T1000 (cell line): ENCODE measurements at places on chromosomes 6 and 20.

- DNase-seq = no peak
Measured at GRCh38 chr6:117168296-117169063, 96.9 kb upstream of the VGLL2 start.

- no peak for DNase-seq
Measured at GRCh38 chr6:71383901-71384489, 95.4 kb downstream of the OGFRL1 start.

- no peak for DNase-seq
Measured at GRCh38 chr20:54292185-54292584, 84.3 kb downstream of the PFDN4 start.

- no peak for DNase-seq
Measured at GRCh38 chr20:44423480-44423879, 52.2 kb upstream of the TTPAL start.

DNA sequence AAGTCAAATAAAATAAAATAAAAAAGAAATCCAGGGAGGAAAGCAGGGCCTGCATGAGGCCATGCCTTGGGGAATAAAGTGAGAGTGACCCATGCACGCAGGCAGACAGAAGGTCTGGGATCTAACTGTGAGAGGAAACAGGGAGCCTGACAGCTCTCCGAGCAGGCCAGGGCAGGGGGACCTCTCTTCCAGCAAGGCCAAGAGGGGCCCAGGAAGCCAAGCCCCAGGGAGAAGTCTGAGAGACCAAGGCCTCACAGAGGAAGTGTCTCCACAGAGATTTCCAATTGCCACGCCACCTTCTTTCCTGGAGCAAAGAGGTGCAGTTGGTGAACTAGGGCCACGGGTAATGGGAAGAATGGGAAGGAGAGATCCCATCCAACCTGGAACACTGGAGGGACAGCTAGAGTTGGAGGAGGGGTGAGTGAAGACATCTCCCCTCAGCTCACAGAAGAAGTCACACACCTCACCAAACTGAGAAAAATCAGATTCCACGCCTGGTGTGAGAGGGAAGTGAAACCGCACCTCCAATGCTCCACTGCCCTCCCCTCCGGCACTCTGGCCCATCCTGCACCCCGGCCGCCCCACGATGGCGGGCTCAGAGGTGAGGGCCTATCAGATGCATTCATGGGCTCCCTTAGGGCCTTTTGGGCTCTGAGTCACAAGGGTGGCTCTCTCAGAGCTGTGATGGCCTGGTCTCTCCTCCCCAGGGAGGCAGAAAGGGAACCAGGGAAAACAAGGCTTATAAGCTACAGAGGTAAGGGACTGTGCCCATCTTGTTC is 25.1 kb upstream of the TAF8 start:
- no peak for DNase-seq

DNA sequence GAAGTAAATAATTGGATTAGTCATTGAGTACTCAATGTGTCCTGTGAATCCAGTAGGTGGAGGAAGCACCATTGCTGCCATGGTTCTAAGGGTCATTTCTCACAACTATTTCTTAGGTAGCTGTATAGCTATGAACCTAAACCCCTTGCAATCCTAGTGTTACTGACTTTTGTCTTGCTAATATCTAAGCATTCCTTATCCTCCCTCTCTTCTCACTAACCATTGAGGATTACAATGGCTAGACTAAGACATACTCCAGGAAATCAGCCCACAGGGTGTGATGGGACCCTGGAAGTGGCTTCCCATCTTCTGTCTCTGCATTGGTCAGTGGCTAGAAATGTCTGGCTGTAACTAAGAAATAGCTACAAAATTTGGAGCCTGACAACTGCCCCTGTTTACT is 27.3 kb upstream of the FOXA2 start:
- DNase-seq = no peak

DNA sequence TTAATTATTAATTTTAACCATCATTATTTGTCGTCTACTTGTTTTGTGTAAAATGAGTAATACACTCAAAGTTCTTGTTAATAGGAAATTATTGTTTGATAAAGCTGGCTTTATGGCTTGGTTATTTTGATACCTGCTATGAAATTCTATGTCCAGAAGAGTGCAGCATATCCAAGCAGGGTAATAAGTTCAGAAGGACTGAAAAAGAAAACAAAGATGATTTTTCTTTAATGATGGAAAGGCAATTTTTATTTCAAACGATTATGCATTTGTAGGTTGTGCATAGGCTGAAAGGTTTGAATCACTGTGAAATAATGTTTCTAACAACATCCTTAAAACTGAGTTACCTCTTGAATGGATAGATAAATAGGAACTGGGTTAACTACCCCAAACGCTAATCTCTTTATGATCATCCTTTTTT is 1.4 kb upstream of the MAN1A1 start:
- DNase-seq = no peak

DNA sequence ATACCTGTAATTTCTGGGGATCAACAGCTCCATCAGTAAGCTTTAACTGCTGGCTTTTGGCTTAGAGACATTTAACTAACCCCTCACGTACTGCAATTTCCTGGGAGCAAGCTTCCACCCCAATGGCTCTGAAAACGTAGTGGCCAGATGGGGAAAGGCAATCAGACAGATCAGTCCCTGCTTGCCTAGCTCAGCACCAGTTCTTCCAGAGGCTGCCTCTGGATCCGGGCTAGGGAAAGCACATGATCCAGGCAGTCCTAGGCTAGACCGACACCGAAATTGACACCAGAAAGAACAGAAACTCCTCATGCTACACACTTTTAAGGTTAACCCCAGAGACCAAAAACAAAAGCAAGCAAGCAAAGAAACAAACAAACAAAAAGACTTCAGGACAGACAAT is 13.3 kb downstream of the PREP start:
- no peak for DNase-seq

GRCh38 chr6:27139756-27140579 is 107.5 kb upstream of the PRSS16 start:
- no peak for DNase-seq

GRCh38 chr20:2005359-2005758 is 11.5 kb upstream of the PDYN start:
- no peak for DNase-seq

DNA sequence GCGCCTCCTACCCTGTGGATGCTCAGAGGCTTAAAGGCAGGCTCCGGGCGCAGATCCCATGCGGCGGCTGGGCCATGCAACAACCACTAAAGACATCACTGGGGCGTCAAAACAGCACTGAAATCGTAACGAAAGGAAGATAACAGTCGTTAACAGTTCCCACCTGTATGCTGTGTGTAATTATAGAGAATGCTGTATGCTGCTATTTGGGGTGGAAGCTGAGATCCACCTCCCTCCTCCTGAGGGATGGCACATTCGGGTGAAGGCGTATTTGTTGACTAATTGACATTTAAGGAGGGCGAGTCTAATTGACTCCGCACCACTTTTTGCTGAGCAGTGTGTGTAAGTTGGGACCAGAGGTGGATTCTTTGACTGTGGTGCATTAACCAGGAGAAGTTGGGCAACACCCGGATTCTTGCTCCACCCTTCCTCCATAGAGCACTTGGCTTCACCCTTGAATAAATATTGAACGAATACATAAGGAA is 687 bp downstream of the SLC35A1 start:
- DNase-seq = no peak

DNA sequence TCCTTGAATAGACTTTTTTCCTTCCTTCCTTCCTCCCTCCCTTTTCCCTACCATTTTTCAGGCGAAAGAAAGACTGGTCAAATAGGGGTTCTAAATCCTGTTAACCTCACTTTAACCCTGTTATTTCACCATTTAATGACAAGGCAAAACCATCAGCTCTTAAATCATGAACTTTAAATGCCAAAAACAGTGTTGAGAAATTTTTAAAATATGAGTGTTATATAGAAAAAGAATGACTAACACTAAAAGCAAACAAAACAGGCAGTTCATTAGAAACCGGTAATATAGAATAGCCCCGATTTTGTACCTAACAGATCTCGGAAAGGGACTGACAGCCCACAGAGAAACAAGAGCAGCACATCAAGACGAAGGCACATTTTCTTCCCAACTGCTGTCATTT is 57.4 kb upstream of the CEP85L start:
- DNase-seq = no peak

- DNase-seq = no peak
Measured at GRCh38 chr6:80733641-80734040, 627.2 kb downstream of the BCKDHB start.

DNA sequence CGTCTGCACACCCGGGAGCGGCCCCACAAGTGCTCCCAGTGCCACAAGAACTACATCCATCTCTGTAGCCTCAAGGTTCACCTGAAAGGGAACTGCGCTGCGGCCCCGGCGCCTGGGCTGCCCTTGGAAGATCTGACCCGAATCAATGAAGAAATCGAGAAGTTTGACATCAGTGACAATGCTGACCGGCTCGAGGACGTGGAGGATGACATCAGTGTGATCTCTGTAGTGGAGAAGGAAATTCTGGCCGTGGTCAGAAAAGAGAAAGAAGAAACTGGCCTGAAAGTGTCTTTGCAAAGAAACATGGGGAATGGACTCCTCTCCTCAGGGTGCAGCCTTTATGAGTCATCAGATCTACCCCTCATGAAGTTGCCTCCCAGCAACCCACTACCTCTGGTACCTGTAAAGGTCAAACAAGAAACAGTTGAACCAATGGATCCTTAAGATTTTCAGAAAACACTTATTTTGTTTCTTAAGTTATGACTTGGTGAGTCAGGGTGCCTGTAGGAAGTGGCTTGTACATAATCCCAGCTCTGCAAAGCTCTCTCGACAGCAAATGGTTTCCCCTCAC is 21.0 kb downstream of the PRDM1 start:
- DNase-seq = no peak

DNA sequence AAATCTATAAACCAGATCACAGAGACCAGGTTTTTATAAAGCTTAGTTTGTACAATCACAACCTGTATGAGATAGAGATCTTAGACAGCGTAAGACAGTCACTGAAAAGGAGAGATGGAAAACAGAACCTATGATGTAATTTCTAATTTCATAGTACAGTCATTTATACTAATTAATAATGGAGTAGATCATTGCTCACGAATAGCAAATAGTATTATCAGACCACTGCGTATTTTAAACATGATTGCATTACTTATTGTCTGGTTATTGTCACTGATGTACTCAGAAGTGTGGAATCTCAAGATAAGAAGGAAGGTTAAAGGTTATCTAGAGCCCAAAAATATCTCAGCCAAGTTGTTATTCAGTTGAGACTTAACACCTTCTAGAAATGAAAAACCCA is 115.6 kb downstream of the KHDC1L start:
- DNase-seq = no peak

GRCh38 chr20:33119725-33120720 is 40.6 kb downstream of the BPIFB4 start:
- no peak for DNase-seq
